ENCODE measurements at places on chromosomes 12 and 14. TPM values are rescaled to one million over a fixed set of nuclear protein-coding genes. Genes with fewer than 3 reads are reported as not detected.

The DPPA3 gene
- total RNA-seq = not detected

The ACSS3 gene
- 38.8 TPM for total RNA-seq

The OTUB2 gene
- total RNA-seq = 1.1 TPM

The SLC38A6 gene
- 20.9 TPM for total RNA-seq

The RNASE8 gene
- total RNA-seq = not detected

The SOAT2 gene
- not detected for total RNA-seq

The TARBP2 gene
- 19.6 TPM for total RNA-seq

The ALDH1L2 gene
- total RNA-seq = 22.4 TPM

The LRRC10 gene
- not detected for total RNA-seq

The KLRD1 gene
- 2.2 TPM for total RNA-seq

The HCAR3 gene
- 23.1 TPM for total RNA-seq

The TTC5 gene
- total RNA-seq = 7.6 TPM

The LMNTD1 gene
- not detected for total RNA-seq

The IAPP gene
- not detected for total RNA-seq

The ARHGEF40 gene
- total RNA-seq = 48.1 TPM

The SLC25A47 gene
- not detected for total RNA-seq

The TCL1B gene
- total RNA-seq = not detected

The WBP11 gene
- 17.2 TPM for total RNA-seq

The GUCY2C gene
- total RNA-seq = not detected

The RTRAF gene
- total RNA-seq = 72.8 TPM

The OVCH1 gene
- 0.25 TPM for total RNA-seq

The GPR65 gene
- 1.4 TPM for total RNA-seq

The IKZF4 gene
- 10.3 TPM for total RNA-seq

The SDR39U1 gene
- 28.4 TPM for total RNA-seq

The RFX4 gene
- not detected for total RNA-seq

The BHLHE41 gene
- total RNA-seq = 7.5 TPM

The CABP1 gene
- 10.4 TPM for total RNA-seq

The KRT73 gene
- total RNA-seq = not detected

The EIF2S1 gene
- total RNA-seq = 43.0 TPM
